Activated CD4-positive, alpha-beta T cell treated with anti-CD3 and anti-CD28 coated beads for 4 hours (primary cell): ENCODE measurements at places on chromosomes 5 and 9.

DNA sequence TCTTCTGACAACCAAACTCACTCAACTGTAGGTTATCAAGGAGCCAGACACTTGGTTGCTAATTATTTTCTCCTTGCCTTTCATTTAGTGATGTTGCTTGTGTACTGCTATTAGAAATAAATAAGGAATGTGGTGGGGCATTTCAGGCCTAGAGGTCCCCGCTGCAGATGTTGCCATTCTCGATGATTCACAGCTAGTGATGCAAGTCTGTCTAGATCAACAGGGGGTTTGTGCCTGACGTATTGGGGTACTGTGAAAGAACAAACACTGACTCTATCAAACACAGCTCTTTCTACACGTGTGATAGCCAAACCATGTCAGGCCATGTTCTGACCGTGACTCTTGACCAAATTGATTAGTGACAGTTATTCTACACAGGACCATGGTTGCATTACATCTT is 144.7 kb downstream of the OSTF1 start:
- no peak for DNase-seq

GRCh38 chr9:96256800-96257199 is 45.2 kb downstream of the HSD17B3 start:
- DNase-seq = no peak

GRCh38 chr9:88221105-88221504 is 82.8 kb upstream of the SPATA31C2 start:
- no peak for DNase-seq

DNA sequence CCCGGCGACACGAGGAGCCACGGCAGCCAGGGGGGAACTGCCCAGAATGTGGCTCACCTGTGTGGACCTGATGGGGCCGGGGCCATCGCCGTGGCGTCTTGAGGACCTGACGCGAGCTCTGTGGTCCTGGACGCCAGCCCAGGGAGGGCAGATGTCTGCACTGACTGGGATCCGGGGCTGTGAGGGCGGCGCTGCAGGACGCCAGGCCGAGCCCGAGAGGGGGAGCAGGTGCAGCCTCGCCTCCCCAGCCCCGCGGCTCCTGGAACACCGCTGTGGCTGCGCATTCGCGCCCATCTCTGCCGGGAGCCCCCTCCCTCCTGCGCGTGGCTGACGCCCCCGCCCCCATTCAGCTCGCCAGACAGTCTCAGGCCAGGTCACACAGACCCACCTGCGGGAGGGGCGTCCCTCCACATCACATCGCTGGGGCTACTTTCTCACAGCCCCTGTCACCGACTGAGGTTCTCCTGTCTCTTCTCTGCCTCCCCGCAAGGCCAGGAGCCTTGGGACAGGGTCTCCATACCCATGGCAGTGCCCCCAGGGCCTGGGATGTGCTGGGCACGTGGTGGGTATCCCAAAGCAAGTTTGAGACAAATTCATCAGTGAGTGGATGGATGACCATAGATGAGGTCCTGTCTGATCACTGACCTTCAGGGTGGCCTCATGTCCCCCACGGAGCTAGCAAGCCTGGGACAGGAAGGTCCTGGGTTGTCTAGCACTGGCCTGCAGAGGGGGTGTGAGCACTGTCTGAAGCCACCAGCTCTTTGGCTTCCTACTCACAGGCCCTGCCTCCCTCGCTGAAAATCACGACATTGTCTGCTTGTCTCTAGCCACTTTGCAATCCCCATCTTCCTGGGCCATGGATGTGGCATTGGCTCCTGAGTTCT is 47.3 kb downstream of the RASGEF1C start:
- DNase-seq = no peak

DNA sequence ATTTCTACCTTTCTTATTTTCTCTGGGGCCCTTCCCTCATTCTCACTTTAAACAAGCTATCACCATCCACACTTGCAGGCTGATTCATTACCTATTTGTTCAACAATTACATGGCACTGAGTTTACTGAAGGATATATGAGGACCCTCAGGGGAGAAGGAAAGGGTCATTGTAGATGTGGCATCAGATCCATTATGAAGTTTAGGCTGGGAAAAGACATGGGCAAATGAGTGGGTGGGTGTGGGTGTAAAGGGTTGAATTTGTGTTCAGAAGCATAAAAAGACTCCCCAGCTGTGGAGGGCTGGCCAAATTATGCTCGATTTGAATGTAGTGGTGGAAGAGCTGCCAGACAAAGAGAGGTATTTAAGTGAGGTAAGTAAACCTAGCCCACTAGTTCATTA is 55.9 kb upstream of the MTAP start:
- DNase-seq = no peak

GRCh38 chr5:149297340-149298025 is 25.8 kb downstream of the AFAP1L1 start:
- DNase-seq = no peak

GRCh38 chr9:102514541-102514940 is 480.6 kb upstream of the CYLC2 start:
- DNase-seq = no peak

GRCh38 chr5:36836831-36837230 is 39.7 kb upstream of the NIPBL start:
- no peak for DNase-seq

- peak; percentile 28 for DNase-seq
Observed at GRCh38 chr5:56814361-56814962, 887 bp upstream of the MAP3K1 start.

DNA sequence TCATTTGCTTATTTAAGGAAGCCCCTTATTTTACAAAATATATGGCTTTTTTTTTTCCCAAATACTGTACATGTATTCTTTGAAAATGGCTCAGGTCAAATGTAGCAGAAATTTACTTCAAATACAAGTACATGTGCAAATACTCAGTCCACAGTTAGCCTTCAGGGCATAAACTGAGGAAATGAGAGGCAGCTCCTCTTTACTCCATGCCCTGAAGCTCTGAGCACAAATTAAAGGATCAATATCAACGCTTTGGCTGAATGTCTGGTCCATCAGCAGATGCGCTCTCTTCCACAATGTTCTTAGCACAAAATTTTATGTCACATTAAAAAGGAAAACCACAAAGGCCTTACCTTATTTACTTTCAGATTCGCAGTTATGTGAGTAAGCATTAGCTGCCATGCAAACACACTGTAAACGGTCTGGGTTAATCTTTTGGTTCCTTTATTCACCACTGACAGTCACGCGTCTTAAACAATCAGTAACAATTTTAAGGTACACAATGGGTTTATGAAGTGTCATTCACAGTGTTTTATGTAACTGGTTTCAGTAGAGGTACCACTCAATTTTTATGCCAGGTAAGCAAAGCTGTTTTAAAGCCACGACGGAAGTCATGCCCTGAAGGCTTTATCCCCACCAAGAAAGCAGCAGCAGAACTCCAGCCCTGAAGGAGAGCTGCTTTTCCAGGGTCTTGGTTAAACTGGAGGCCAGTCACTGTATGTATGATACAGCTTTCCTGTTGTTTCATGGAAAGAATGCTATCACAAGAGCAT is 103.4 kb downstream of the OTULIN start:
- no peak for DNase-seq

DNA sequence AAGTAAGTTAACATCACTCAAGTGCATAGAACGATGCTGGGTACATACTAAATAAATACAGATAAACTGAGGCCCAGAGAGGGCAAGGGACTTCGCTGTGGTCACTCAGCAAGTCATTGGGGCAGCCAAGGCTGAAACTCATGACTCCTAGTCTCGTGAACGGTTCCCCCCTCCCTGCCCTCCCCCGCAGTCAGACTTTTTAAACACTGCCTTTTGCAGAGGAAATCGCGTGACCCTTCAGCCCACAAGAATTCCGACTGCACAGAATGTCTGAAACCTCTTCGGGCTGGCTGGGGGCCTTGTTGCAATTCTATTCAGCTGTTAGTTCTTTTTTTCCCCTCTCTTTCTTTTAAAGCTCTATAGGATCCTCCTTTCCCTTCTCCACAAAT is 28.1 kb downstream of the NEK6 start:
- DNase-seq = peak; percentile 22

- DNase-seq = no peak
Observed at GRCh38 chr9:38096238-38096805, 27.3 kb upstream of the SHB start.

- DNase-seq = no peak
Observed at GRCh38 chr5:142255831-142256230, 69.0 kb downstream of the SPRY4 start.

DNA sequence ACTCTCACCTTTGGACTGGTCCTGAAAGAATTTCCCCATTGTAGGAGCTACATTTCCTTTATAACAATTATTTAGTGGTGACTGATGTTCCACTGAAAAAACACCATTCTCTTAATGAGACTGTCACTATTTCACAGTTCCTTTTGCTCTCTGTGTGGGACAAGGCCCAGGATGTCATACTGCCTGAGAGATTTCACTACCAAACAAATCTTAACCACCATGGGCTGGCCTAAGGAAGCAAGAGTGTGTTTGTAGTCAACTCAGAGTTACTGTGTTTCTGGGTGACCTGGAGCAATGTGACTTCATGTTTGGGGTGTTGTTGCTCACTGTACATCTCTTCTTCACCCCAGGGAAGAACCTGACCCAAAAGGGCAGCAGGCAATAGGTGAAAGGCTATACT is 50.1 kb upstream of the ZNF608 start:
- no peak for DNase-seq

DNA sequence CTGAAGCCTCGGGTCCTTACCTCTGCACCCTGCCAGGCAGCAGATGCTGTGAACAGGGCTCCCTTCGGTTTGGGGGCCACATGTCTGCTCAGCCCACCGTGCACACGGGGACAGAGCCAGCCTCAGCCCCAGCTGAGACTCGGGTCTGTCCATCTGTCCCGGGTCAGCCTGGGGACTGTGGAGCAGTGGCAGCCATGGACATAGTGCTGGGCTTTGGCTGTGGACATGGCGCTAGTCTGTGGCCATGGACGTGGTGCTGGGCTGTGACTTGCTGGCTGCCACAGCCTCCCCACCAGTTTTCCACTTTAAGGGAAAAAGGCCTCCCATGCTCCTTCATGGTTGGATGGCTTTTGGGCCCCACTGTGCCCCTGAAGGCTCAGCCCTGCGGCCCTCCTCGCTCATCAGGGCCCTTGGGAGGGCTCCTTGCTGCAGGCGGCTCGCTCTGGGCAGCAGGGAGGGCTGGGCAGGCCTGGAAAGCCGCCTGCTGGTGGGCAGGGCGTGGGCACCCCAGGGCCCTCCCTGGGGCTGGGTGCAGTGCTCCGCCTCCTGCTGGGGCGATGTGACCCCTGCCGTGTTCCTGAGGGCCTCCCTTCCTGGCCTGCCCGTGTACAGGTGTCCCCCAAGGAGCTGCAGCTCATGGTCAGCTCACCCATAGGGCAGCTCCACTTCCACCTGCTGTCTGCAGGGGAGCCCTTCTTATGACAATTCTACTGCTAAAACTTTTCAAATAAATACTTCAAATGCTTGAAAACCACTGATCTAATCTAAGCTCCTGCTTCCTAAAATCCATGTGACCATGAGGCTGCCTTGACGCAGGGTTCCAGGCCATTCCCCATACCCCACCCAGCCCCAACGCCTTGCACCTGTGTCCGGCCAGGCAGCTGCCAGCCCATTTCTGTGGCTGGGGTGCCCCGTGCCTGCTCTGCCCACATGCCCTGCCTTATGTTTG is 112.1 kb upstream of the LMX1B start:
- DNase-seq = no peak

- no peak for DNase-seq
Observed at GRCh38 chr5:73663860-73664240, 37.9 kb downstream of the ARHGEF28 start.

- no peak for DNase-seq
Observed at GRCh38 chr5:33985447-33985846, 954 bp upstream of the SLC45A2 start.

- no peak for DNase-seq
Observed at GRCh38 chr5:77545285-77545684, 53.2 kb upstream of the WDR41 start.

DNA sequence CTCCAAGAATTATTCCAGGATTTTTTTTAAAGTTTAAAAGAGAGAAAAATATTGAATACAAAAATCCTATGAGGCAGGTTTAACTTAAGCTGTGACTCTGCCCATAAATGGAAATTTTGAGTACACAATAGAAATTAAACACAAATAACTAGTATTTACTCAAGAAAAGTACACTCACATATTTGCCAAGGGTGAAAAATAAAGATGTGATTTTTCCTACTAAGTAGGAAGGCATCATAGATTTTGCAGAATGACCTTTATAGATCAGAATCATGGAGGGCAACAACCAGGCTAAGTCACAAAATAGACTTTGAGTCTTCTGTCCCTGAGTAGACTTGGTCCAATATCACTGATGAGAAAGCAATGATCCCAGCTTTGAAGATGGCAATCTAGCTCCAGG is 102.7 kb upstream of the SLC12A2 start:
- no peak for DNase-seq

DNA sequence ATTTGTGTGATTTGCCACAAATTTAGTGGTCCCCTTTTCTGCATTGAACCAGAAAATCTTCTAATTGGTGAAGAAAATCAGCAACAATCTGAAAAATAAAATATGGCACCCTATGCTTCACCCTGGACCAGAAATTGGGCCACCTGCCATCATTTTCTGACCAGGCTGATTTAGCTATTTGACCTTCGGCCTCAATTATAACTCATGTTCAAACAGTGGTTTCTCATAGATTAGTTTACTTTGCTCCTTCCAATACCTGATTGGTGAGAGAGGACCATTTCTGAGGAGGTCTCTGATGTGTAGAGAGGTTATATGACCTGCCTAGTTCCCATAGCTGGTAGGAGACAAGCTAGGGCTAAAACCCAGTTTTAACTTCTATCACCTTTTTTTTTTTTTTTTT is 59.0 kb downstream of the PTTG1 start:
- DNase-seq = no peak

DNA sequence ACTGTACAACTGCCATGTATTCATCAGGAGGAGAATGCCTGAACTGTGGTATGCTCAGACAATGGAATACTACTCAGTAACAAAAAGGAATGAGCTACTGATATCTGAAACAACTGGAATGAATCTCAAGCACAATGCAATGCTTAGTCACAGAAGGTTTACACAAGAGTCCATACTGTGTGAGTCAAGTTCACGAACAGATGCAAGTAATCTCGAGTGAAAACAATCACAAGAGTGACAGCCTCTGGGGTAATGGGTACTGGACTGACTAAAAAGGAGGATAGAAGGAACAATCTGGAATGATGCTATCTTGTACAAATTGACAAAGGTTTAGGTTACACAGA is 19.5 kb upstream of the GOLGA1 start:
- DNase-seq = no peak

GRCh38 chr5:122947772-122948171 is 88.8 kb downstream of the PPIC start:
- no peak for DNase-seq

GRCh38 chr9:29319736-29320513 is 1746.6 kb upstream of the C9orf72 start:
- DNase-seq = no peak

GRCh38 chr5:97478483-97478882 is 295.4 kb upstream of the RIOK2 start:
- DNase-seq = no peak
